ENCODE measurements at places on chromosomes 5 and 9.

GRCh38 chr5:93510626-93511380 is 70.2 kb downstream of the NR2F1-AS1 start:
- DNase-seq, result no peak

DNA sequence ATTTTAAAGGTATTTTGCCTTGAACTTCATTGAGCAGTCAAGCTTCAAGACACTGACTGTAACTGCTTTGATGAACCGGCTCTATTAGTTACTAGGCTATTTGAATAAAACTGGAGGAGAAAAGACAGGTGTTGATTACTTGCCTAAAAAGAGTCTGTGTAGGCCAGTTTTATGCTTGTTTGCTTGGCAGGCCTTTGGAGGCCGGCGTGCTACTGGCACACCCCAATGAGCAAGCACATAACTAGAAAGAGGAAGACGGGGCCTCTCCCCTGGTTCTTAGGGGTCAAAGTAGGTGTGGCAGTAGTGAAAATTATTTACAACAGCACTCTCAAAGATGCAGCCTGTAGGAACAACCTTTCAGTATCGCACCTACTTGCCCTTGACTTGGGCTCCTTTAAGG is 2.1 kb upstream of the ZFR start:
- no peak for DNase-seq

DNA sequence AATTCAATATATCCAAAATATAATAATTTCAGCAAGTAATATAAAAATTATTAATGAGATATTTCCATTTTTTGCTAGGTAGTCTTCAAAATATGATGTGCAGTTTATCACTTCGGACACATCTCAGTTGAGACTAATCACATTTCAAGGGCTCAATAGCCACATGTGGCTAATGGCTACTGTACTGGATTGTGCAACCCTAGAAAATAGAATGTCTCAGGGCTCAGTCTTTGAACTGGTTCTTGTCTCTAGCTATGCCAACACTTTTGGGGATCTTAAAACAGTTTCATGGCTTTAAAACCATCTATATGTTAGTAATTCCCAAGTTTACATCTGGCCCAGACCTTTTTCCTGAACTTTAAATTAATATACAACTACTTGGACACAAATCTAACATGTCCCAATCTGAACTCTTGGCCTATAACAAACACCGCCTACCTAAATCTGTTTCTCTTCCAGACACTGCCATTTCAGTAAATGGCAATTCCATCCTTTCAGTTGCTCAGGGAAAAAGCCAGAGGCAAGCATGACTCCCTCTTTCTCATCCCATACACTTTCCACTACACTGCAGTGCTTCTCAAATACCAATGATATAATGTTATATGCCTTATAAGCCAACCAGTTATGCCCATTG is 18.8 kb downstream of the PTAR1 start:
- DNase-seq, result no peak

DNA sequence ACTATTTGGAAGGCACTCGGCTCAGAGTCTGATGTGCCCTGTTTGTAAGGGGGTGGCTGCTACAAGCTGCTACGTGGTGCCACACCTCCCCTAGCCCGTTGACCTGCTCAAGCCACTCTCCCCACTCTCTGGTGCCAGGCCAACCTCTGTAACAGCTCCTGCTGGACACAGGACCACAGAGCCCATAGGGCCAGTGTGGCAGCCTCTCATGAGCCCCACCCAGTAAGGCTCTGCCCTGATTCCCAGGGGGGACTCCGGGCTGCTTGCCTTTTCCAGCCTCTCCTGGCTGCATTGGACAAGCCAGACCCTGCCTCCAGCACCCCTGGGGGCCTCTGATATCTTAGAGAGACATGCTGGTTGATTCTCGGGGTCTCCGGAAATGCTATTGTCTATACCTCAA is 53.3 kb upstream of the ANGPTL2 start:
- no peak for DNase-seq

DNA sequence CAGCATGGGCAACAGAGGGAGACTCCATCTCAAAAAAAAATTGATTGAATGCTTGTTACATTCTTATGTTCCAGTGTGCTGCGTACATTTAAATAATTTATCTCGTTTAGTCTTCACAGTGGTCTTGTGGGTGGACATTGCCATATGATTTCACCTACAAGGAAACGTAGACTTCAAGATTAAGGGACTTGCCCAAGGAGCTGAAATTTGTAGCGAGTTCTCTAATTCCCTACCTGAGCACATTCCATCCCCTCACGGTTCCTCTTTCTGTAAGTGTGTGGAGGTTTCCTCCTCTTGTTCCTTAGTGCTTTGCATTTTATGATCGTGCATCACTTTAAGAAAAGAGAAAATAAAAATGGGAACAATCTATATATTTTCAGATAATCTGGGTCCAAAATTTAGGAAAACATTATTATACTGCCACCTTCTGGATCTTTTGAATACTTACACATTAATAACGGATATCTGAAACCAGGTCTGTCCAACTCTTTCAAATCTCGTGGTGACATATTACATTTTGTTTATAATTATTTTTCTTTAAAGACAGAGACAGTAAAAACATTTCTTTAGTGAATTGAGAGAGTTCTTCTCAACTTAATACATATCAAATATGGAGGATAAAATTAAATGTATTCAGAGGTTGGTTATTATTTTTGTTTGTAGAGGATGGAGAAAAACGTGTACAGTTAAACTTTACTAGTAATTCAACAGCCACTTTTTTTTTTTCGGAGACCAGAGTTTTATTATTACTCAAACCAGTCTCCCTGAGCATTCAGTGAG is 29.9 kb upstream of the C7 start:
- no peak for DNase-seq

- no peak for DNase-seq
Observed at GRCh38 chr5:175516933-175517823, 38.8 kb downstream of the SFXN1 start.

DNA sequence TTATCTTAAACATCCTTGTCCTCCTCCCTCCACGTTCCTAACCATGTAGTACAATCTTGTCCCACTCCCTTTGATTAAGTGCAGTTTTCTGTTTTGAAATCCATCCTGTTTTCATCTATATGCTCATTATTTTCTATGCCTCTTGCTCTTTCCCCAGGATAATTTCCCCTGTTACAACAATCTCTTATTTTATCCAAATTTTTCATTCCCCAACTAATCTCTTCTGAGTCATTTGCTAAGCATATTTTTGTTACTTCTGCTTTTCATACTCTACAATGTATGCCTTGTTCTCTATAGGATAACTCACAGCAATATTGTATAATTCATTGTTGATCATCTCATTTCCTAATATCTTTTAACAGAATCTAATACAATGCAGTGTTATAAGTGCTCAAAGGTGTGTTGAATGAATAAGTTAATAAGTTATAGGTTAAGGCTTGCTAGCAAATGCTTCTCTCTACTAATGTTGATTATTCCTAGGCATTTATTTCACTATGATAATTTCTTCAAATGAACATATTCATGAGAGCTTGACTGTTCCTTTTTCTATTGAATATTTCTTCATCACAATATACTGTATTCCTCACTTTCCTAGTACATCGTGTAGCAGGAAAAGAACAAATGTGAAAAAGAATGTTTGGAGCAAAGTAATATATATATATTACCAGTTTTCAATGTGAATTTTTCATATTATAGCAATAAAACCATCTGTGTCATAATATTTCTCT is 1.5 kb downstream of the OMD start:
- no peak for DNase-seq

DNA sequence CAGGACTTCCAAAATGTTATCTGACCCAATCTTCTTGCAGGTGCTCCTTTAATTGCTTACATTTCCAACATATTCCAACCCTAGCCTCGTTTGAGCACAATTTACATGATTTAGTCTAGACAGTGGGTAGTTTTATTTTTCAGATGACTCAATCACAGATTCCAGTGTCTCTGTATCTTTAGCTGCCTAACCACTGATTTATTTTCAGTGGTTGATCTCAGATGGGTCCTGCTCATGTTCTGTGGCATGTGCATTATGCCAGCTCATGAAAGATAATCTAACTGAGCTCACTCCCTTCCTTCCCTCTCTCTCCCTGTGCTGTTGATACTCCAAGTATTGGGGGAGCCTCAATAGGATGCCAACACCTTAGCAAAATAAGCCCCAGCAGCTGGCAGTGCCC is 106.1 kb upstream of the ICE1 start:
- no peak for DNase-seq

DNA sequence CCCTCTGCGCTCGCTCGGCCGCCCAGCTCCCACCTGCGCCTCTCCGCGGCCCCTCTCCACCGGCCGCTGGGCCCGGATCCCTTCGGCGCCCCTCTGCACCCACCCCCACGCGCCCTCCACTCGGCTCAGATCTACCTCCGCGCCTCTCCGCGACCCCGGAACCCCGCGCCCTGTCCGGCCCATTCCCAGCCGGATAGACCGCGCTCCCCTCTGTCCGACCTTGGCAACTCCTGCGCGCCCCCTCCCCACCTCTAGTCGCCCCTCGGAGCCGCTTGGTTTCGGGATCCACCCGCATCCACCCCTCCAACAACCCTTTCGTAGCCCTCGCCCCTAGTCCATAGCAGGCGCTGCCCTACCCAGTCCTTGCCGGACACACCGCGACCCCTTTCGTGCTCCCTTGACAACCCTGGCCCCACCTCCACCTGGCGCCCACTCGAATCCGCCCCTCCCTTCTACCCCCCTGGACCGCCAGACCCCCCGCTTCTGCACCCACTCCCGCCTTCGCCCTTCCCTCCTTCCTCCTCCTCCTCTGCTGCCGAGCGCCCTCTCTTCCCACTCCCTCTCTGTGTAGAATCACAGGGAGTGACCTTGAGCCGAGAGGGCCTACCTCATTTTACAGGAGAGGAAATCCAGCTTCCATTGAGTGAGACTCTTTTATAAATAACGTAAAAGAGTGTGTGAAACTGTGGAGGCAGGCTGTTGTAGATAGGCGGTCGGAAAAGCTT is 525 bp upstream of the AK3 start:
- DNase-seq, result no peak

All from keratinocyte (primary cell).